H1 (cell line): ENCODE measurements at places on chromosomes 5 and 9.

DNA sequence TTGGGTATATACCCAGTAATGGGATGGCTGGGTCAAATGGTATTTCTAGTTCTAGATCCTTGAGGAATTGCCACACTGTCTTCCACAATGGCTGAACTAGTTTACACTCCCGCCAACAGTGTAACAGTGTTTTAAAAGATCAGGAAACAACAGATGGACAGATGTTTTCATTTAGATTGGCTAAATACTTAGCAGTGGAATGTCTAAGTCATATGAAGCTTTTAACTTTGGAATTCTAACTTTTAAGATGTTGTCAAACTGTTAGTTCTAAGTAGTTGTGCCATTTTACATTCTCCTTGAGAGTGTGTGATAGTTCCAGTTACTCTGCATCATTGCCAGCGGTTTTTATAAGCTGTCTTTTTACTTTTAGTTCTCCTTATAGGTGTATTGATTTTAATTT, 688.8 kb downstream of the SEMA5A start:
- H3K27me3 ChIP-seq: no peaks in the 10 kb centered on the region
- no peaks in the 10 kb centered on the region for H3K36me3 ChIP-seq
- H3K4me1 ChIP-seq: no peaks in the 10 kb centered on the region

DNA sequence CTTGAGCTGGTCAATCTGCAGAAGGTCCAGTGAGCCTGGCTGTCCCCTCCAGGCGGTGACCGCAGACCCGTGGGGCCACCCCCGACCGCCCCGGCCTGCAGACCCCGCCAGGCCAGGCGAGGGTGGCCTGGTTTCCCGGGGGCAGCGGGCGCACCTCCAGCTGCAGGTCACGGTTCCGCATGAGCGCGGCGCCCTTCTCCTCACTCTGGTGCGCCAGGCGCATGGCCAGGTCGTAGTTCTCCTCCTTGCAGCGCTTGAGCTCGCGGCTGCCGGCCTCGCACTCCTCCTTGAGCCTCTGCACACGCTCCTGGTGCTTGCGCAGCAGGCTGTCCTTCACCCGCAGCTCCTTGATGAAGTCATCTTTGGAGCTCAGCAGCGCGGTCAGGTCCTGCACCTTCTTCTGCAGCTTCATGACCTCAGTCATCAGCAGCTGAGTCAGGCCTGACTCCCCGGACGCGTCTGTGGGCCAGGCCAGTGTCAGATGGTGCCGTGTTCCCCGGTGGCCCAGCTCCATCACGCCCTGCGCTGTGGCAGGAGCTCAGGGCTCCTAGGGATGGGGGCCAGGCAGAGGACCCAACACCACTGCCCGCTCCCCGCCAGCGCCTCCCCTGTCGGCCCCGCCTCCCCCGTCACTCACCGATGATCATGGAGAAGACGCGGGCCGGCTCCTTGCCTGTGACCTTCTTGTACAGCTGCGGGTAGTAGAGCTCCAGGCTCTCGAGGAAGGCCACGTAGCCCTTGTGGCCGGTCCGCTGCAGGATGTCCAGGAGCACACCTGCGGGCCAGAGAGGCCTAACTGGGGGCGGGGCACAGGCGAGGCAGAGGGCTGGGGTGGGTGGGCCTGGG, 2.6 kb downstream of the CARD9 start:
- H3K36me3 ChIP-seq: no peaks in the 10 kb centered on the region
- H3K27ac ChIP-seq: no peak overlapping the region
- no peaks in the 10 kb centered on the region for H3K4me1 ChIP-seq

DNA sequence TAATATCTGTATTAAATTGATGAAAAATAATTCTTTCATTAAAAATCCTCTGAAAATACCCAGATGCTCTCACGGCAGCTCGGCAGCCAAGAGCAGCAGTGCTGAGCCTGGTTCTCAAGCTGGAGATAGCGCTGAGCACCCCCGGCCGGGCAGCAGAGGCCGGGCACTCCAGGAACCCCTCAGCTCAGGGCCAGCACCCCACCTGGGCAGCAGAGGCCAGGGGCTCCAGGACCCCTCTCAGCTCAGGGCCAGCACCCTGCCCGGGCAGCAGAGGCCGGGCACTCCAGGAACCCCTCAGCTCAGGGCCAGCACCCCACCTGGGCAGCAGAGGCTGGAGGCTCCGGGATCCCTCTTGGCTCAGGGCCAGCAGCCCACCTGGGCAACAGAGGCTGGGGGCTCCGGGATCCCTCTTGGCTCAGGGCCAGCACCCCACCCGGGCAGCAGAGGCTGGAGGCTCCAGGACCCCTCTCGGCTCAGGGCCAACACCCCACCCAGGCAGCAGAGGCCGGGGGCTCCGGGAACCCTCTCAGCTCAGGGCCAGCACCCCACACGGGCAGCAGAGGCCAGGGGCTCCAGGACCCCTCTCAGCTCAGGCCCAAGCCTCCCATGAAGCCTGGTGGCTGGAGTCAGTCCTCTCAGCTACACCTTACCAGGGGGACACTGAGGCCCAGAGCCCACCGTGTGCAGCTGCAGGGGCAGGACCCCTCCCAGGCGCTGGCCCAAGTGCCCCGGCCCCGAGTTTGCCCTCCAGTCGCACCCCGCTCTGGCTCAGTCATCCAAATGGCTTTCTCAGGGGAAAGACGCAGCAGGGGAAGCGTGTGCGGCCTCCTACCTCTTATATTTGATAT, 21.7 kb downstream of the CLPTM1L start:
- no peaks in the 10 kb centered on the region for H3K27me3 ChIP-seq
- no peak overlapping the region for H3K27ac ChIP-seq
- no peak overlapping the region for H3K4me3 ChIP-seq
- H3K36me3 ChIP-seq: peaks cover 64% of the 10 kb centered on the region
- no peak for DNase-seq
- no peaks in the 10 kb centered on the region for H3K4me1 ChIP-seq

- H3K27ac ChIP-seq: no peak overlapping the region
- peaks cover 41% of the 10 kb centered on the region for H3K27me3 ChIP-seq
- no peak for DNase-seq
- H3K4me1 ChIP-seq: peaks cover 2% of the 10 kb centered on the region
- no peaks in the 10 kb centered on the region for H3K36me3 ChIP-seq
- no peak overlapping the region for H3K4me3 ChIP-seq
These were observed 5.3 kb downstream of the NTNG2 start for GRCh38 chr9:132167192-132167591.

GRCh38 chr9:660227-660626, 181.3 kb upstream of the DMRT1 start:
- H3K27me3 ChIP-seq: no peaks in the 10 kb centered on the region
- H3K36me3 ChIP-seq: no peaks in the 10 kb centered on the region
- H3K4me3 ChIP-seq: no peak overlapping the region
- no peak for DNase-seq
- H3K27ac ChIP-seq: no peak overlapping the region
- no peaks in the 10 kb centered on the region; the same call in 1 of the 2 replicates for H3K4me1 ChIP-seq

DNA sequence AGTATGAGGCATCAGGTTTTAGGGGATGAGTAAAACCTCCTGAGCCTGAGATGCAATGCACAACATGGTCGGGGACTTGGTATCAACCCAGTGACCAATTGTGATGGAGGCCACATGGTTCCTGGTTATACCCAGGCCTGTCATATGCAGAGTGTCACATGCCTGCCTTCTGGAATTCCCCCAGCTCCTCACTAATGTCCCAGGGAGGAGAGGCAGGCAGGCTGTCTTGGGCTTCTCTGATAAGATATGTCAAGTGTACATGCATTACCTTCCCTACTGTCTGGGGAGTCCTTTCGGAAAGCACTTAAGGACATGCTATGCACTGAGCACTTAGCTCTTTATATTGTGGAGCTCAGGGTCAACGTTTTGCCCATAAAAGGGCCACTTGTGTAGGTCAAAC, 14.2 kb upstream of the PALM2AKAP2 start:
- no peak overlapping the region for H3K4me3 ChIP-seq
- no peaks in the 10 kb centered on the region for H3K27me3 ChIP-seq

DNA sequence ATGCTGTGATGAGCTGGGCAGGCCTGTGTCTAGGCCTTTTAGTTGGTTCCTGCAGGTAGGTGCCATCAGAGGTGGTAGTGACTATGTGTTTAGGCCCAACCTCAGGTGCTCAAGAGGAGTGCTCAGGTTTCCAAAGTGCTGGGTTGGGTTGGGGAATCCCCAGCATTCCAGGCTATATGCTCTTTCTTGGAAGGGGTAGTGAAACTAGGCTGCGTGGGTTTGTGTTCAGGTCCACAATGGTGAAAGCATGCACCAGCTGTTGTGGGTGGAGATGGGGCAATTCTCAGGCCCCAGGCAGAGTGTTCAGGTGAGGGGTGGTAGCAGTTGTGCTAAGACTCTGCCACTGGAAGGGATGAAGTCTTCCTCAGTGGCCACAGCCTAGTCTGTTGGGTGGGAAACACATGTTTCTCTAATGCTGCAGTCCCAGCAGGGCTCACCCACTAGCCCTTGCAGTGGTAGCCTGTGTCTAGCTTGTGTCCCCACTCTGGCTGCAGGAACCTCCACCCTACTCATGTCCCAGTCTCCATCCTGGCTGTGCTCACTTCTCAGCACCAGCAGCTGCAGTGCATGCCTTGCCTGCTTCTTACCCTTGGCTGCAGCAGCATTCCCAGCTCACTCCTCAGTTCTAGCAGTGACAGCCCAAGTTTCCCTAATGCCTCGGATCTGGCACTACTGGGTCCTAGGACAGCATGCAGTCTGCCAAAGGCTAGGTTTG, 78.9 kb downstream of the FAM170A start:
- no peak for DNase-seq
- no peaks in the 10 kb centered on the region for H3K4me1 ChIP-seq
- no peak overlapping the region for H3K27ac ChIP-seq
- H3K4me3 ChIP-seq: no peak overlapping the region

DNA sequence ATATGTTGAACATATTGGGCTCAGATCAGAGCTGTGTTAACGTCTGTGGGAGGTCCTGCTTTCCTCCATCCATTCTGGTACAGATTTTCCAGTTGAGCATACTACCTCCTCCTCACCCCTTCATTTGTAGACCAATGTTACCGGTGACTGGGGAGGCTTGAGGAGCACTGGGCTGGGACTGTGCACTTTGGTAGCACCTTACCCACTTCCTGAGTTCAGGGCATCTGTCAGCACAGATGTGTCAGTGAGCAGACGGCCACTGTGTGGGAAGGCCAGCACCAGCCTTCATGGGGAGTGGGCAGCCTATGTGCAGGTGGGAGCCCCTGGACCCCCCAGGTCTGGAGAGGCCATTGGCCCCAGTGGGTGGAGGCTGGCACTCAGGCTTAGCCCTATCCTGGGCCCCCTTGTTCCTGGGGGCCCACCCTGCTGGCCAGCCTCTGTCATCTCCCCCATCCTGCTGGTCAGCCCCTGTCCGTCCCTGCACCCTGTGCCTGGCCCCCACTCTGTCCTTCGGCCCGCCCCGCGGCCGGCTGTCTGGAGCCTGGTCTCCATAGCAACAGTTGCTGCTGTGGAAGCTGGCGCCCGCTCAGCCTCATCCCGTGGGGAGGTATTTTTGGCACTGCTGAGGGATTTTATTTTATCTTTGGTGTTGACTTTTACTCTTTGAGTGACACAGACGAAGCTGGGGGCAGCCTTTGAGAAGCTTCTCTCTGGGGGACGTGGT, 21.3 kb downstream of the WNK2 start:
- H3K4me1 ChIP-seq: no peaks in the 10 kb centered on the region; the same call in 1 of the 2 replicates
- no peak for DNase-seq
- H3K4me3 ChIP-seq: no peak overlapping the region
- H3K27me3 ChIP-seq: no peaks in the 10 kb centered on the region
- no peak overlapping the region for H3K27ac ChIP-seq

DNA sequence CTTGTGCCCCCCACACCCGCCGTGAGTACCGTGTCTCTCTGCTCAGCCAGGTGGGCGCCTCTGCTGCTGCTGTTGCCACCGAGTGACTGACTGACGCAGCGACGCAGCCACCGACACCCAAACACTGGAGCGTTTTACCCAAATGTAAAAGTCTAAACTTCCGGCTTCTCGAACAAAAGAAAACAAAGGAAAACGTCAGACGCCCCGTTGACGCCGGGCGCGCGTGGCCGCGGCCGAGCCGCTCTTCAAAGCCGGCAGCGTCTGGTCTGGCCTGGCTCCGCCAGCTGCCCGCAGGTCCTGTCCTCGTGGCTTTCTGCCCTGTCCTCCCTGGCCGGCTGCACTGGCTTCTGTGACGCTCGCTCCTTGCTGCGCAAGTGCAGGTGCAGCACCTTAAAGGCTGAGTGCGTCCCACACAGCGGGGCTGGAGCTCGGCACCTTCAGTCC, 41.4 kb upstream of the CLPTM1L start:
- H3K27me3 ChIP-seq: peaks cover 46% of the 10 kb centered on the region
- H3K4me3 ChIP-seq: peak overlapping the region; percentile 69
- H3K27ac ChIP-seq: no peak overlapping the region

- no peak overlapping the region for H3K27ac ChIP-seq
- H3K4me1 ChIP-seq: no peaks in the 10 kb centered on the region
- H3K27me3 ChIP-seq: no peaks in the 10 kb centered on the region
These were observed 64.7 kb upstream of the SELENOP start for GRCh38 chr5:42876375-42876844.

DNA sequence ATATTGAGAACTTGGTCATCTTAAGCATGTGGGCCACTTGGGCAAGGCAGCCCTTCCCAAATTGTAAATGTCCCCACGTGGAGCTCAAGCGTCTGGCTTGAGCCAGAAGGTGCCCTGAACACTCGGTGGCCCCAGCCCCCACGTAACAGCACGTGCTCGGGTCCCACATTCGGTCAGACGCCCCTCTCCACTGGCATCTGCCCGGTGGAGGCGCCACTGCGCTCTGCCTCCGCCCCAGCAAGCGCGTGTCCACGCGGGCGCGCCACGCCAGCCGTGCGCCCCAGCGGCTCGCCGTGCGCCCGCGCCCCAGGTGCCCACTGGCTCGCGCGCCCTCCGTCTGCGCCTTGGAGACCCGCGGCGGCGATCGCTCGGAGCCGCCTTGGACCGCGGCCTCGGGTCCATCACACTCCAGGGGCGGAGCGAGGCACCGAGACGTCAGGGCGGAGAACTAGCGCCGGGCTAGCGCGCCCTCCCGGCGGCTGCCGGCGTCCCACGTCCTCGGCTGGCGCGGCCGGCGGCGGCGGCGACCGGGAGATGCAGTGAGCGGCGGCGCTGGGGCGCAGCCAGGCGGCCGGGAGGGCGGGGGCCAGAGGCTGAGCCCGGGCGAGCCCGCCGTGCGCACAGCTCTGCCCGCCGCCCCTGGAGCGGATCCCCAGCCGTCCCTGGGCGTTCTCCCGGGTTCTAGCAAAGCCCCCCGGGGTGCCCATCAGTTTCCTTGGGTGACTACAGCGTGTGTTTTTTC, at the start of gene PALM2AKAP2:
TSS of gene PALM2AKAP2 (plus strand) at position 488 of the 742 bp plus-strand sequence. CDS start 291 bp downstream, outside the sequence.
- DNase-seq: no peak

- no peak overlapping the region for H3K4me3 ChIP-seq
- no peak overlapping the region for H3K27ac ChIP-seq
- DNase-seq: no peak
- no peaks in the 10 kb centered on the region for H3K36me3 ChIP-seq
- H3K27me3 ChIP-seq: no peaks in the 10 kb centered on the region
- H3K4me1 ChIP-seq: no peaks in the 10 kb centered on the region
These were observed 16.6 kb downstream of the STOM start for GRCh38 chr9:121353241-121354061.

- H3K4me1 ChIP-seq: no peaks in the 10 kb centered on the region; the same call in 1 of the 2 replicates
- H3K4me3 ChIP-seq: no peak overlapping the region
- H3K27ac ChIP-seq: no peak overlapping the region
- peaks cover 15% of the 10 kb centered on the region for H3K27me3 ChIP-seq
- H3K36me3 ChIP-seq: no peaks in the 10 kb centered on the region
- DNase-seq: no peak
These were observed 5.3 kb downstream of the SLC34A1 start for GRCh38 chr5:177389241-177390169.
